ENCODE measurements at places on chromosomes 2 and 18. TPM values are rescaled to one million over a fixed set of nuclear protein-coding genes. Genes with fewer than 3 reads are reported as not detected.

CD207 gene
- polyA plus RNA-seq: not detected

GTF2A1L gene
- 0.37 TPM for polyA plus RNA-seq

NABP1 gene
- polyA plus RNA-seq: 13.4 TPM

RASGRP3 gene
- 40.7 TPM for polyA plus RNA-seq

CHMP3 gene
- polyA plus RNA-seq: 157 TPM

KCTD18 gene
- polyA plus RNA-seq: 18.0 TPM

CRYBA2 gene
- polyA plus RNA-seq: not detected

RIT2 gene
- polyA plus RNA-seq: not detected

HOXD8 gene
- polyA plus RNA-seq: 1.6 TPM

SKOR2 gene
- polyA plus RNA-seq: not detected

PAX8 gene
- 5.6 TPM for polyA plus RNA-seq

WNT6 gene
- 0.07 TPM for polyA plus RNA-seq

MAL gene
- polyA plus RNA-seq: 1.5 TPM

REG3A gene
- not detected for polyA plus RNA-seq

MDH1B gene
- polyA plus RNA-seq: 5.1 TPM

SOCS6 gene
- polyA plus RNA-seq: 21.1 TPM

EPB41L3 gene
- 38.9 TPM for polyA plus RNA-seq

MEP1B gene
- 0.47 TPM for polyA plus RNA-seq

CPLX4 gene
- polyA plus RNA-seq: not detected

CHMP1B gene
- polyA plus RNA-seq: 38.8 TPM

FHOD3 gene
- polyA plus RNA-seq: 2.1 TPM

SLC4A3 gene
- 8.8 TPM for polyA plus RNA-seq

FZD7 gene
- polyA plus RNA-seq: 30.1 TPM

RNU2-63P gene
- not detected for polyA plus RNA-seq

SPATA3 gene
- polyA plus RNA-seq: 0.16 TPM

SRBD1 gene
- polyA plus RNA-seq: 17.7 TPM

C2orf66 gene
- polyA plus RNA-seq: 0.54 TPM

CAPN14 gene
- polyA plus RNA-seq: 0.32 TPM

SCTR gene
- polyA plus RNA-seq: 6.4 TPM

DES gene
- 31.3 TPM for polyA plus RNA-seq

ASIC4 gene
- polyA plus RNA-seq: 0.11 TPM

SERPINB8 gene
- 3.7 TPM for polyA plus RNA-seq

PPP1R1C gene
- polyA plus RNA-seq: 3.2 TPM

FBXO15 gene
- 2.8 TPM for polyA plus RNA-seq

SERPINB3 gene
- not detected for polyA plus RNA-seq

TNFRSF11A gene
- polyA plus RNA-seq: 4.5 TPM

Data from left lung (tissue), 14 donors.